ENCODE measurements at places on chromosomes 6 and 20. TPM values are rescaled to one million over a fixed set of nuclear protein-coding genes. Genes with fewer than 3 reads are reported as not detected.

DNA sequence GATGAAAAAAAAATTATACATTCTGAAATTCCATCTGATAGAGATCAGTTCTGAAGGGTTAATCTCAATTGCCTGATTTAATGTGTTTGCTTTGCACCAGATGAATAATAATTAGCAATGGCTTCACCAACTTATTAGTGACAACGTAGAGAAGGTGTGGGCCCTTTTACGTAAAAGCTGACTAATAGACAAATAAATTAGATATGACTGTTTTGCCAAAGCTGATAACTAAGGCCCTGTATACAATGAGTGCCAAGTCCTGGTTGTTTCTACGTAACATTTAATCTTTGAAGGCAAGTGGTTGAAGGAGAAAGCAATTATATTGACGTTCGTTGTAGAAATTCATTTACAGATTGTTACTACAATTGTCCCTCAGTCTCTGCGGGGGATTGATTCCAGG, 10.8 kb downstream of the SGK1 start:
- no peak for DNase-seq

DNA sequence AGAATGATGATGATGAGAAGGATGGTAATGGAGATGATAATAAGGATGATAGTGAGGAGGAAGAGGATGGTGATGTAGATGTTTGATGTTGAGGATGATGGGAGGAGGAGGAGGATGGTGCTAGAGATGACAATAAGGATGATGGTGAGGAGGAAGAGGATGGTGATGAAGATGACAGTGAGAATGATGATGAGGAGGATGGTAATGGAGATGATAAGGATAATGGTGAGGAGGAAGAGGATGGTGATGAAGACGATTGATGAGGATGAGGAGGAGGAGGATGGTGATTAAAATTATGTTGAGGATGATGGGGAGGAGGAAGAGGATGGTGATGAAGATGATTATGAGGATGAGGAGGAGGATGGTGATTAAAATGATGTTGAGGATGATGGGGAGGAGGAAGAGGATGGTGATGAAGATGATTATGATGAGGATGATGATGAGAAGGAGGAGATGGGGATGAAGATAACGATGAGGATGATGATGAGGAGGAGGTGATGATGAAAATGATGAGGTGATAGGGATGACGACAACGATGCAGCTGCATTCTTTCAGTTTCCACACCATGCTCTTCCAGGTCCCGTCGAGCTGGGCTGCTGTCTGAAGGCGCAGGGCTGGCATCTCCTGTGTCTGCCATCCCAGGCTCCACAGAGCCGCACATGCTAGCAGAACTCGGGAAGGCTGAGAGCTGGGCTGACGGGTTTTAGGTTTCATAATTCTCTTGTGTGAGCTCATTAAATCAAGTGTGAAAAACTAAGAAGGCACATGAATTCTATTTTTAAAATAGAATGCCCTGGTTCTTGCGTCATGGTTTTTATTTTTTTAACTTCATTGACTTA, 274.9 kb downstream of the SMOC2 start:
- DNase-seq, result no peak

DNA sequence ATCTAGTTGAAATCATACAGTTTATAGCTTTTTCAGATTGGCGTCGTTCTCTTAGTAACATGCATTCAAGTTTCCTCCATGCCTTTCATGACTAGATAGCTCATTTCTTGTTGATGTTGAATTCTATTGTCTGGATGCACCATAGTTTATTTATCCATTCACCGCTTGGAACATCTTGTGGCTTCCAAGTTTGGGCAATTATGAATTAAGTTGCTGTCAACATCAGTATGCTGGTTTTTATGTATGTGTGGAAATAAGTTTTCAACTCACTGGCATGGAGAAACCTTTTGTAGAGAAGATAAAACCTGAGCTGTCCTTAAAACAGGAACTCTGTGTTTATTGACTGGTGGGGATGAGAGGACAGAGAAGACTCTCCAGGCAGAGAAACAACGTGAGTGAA, 248.0 kb downstream of the CDC5L start:
- DNase-seq, result no peak

GRCh38 chr6:439641-440167, 48.2 kb downstream of the IRF4 start:
- DNase-seq, result no peak

- DNase-seq, result no peak
These were observed 512.6 kb upstream of the SLC35B3 start for GRCh38 chr6:8947900-8948299.

DNA sequence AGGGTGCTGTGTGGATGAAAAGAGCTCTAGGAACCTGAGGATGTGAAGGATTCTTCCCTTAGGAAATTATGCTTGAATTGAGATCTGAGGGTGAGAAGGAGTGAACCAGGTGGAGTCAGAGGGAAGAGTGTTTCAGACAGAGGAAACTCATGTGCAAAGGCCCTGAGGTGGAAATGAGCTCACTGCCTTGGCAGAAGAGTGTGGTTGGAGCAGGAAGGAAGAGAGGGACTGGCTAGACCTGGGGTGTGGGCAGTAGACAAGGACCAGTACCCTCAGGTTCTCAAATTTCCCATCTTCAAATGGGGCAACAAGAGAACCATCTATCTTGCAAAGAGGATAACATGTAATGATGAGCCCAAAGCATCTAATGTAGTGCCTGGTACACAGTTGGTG, 24.0 kb upstream of the GTSF1L start:
- DNase-seq, result no peak

DNA sequence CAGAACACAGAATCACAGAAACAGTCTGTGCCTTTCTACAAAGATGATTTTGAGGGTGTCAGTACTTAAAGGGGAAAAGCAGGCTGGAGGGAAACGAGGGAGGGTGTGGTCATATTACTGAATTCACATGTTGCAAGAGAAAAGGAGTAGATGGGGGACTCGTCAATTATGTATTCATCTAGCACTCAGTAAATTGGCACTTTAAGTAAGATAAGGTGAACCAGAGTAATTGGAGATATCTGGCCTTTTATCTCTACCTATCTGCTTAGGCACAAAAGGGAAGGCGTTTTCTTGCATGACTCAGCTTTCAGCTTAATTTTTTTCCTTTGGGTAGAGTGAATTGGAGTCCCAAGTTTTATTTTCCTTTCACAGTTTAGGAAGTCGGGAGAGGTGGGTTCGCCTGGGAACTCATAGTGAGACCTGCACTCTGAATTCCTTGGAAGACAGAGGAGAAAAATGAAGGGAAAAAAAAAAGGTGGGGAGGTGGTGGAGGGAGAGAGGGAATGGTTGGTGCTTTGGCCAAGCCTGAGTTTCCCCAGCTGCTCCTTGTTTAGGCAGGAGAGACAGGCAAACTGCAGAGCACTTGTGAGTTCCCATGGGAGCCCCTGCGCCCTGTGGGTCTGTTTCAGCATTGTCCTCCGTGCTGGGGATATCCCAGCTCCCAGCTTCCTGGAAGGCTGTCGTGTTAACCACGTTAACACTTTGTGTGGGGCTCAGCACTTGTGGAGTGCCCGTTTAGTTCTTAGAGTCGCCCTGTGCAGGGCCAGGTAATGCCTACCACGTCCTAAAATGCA, 19.7 kb upstream of the GTSF1L start:
- no peak for DNase-seq

GRCh38 chr20:51070621-51071020, 47.7 kb upstream of the KCNG1 start:
- DNase-seq, result no peak

GRCh38 chr6:70811788-70812187, 144.1 kb downstream of the SMAP1 start:
- no peak for DNase-seq

GRCh38 chr20:11766961-11767360, 150.7 kb upstream of the BTBD3 start:
- no peak for DNase-seq

- DNase-seq, result no peak
These were observed 19.1 kb downstream of the NFATC2 start for GRCh38 chr20:51523276-51524013.

- DNase-seq, result peak; percentile 57
These were observed 126.5 kb upstream of the JAG1 start for GRCh38 chr20:10800288-10800687.

DNA sequence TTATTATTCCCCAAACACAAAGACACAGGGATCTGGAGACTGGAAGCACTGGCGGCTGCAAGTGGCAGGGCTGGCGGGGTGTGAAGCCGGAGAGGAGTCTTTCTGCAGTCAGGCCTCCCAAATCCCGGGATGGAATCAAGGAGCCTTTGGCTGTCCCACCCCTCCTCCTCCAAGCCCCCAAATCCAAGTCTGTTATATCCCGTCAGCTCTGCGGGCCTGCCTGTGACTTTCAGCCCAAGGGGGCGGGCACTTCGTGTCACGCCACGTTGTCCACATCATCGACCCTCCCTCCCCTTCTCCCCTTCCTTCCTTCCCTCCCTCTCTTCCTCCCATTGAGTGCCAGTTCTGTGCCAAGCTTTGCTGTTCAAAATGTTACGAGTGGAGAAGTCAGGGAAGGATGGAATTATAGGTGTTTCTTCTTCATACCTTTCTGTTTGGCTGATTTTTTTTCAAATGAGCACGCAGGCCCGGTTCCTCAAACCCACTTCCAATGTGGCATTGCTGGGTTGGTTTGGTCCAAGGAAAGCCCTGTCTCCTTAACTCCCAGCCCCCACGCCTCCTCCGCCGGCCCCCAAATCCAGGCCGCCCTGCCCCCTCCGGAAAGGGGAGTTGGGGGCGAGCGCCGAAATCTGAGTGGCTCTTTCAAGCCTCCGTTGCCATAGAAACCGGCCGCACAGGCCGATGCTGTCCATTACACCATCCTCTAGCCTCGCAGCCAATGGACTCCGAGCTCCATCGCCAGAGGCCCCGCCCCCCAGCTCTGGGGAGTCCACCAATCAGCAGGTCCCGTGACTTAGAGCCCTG, 12.7 kb downstream of the ZCCHC3 start:
- DNase-seq, result peak; percentile 100

DNA sequence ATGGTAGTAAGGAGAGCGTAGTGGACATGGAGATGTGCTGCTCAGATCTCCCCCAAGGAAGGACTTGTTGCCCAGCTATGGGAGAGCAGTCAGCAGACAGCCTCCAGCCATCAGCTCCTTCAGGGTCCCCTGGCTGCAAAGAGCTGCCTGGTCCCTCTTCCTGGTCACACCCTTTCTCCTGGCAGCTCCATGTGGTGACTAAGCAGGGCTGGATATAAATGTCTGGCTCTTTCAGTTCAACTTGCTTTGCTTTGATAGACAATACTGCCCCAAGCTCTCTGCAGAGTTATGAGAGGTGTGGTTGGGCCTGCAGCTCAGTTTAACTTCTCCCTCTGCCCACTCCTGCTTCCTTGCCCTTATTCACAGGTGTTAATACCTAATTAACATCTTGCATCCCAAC, 64.1 kb upstream of the DDR1 start:
- no peak for DNase-seq

DNA sequence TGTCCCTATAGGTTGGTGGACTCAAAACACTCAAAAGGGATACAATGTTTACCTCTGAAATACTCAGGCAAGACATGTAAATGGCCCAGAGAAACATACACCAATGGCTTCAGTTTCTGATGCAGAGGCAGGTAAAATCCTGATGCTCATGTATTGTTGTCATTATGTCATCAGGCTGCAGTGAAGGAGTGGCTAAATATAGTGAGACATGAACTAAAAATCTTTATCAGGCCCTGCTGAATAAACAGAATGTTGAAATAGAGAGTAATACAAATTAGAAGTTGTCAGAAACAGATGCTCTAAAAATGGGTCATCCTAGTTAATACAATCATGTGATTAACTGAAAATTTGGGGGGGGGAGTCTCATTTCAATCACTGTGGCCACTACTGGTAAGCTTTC, 20.4 kb downstream of the PTPRK start:
- DNase-seq, result no peak

DNA sequence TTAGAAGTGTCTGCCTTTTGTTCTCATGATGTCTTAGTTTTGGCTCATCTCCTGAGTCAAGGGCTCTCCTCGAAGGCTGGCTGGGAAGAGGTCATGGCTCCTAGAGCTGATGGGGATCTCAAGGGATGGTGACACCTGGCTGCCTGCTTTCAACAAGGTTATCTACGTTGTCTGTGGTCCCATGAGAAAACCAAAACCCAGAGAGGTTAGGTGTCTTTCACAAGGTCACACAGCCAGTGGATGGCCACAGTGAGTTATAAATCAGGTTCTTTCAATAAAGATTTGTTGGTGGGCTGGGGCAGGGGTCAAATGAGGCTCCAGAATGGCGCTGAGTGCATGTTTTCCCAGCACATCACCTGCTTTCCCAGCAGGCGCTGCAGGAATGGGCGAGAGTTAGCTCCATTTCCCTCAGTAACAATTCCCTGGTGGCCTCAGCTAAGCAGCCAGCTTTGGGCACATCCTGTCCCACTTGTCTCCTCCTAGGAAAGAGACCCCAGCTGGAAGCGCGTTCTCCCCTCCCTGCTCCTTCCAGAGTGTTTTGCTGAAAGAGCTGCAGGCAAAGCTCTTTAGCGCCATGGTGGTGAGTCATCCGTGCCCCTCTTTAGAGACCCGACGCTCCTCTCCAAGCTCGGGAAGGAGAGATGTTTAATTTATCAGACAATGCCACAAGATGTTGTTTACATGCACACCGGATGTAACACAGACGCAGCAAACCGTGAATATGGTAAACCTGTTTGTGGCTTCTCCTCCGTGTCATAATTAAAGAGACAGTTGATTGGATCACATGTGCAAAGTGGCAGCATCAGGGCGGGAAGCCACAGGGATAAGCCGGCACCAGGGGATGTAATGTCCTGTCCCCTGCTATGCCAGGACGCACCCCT, 109.7 kb downstream of the LRFN2 start:
- DNase-seq, result no peak

DNA sequence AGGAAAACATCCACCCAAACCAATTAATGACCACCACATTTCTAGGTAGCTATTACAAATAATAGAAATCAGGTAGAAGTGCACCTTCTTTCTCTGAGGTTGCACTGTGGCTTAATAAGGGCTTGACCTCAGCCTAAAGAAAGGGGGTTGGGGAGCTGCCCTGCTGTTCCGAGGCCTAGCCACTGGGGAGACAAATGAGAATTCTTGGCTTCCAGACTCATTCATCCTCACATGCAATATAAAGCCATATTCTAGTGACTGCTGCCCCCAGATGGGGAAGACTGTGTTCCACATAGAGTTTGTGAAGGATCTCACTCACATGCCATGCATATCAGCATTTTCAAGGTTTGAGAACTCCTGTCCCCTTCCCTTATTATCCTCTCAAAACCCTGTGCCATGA, 22.9 kb downstream of the SAYSD1 start:
- DNase-seq, result peak; percentile 60

DNA sequence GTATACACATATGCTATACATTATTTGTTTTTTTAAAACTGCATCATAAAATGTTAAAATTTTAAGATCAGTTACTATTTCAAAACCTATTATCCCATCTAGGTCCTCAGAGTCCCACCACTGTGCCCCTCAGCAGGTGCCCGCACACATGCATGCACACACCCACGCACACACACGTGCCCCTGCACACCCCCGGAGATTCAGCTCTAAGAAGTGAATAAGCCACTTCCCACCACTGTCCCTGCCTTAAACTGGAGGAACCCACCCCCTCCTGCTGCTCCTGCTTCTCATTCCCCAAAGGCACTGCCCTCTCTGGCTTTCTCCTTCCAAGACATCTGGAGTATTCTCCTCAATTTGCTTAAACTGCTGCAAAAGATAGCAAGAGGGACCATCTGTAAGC, 5.4 kb upstream of the FAM210B start:
- no peak for DNase-seq

The TMEM217 gene
- 0.99 TPM for total RNA-seq

The UBD gene
- total RNA-seq, result not detected

The C20orf144 gene
- total RNA-seq, result 0.23 TPM

The CYB5R4 gene
- total RNA-seq, result 9.7 TPM

The MYBL2 gene
- total RNA-seq, result 0.33 TPM

The ELOVL4 gene
- 2.1 TPM for total RNA-seq

The CYP39A1 gene
- total RNA-seq, result 7.0 TPM

The SOBP gene
- total RNA-seq, result 27.3 TPM

The OR2J2 gene
- not detected for total RNA-seq

The MAVS gene
- 50.3 TPM for total RNA-seq

The BIRC7 gene
- not detected for total RNA-seq
